ENCODE measurements at places on chromosomes 6 and 20.

GRCh38 chr6:29631209-29631810, 1.7 kb downstream of the GABBR1 start:
- H3K27ac ChIP-seq: no peak overlapping the region
- peaks cover 5% of the 10 kb centered on the region for H3K27me3 ChIP-seq
- DNase-seq: no peak

DNA sequence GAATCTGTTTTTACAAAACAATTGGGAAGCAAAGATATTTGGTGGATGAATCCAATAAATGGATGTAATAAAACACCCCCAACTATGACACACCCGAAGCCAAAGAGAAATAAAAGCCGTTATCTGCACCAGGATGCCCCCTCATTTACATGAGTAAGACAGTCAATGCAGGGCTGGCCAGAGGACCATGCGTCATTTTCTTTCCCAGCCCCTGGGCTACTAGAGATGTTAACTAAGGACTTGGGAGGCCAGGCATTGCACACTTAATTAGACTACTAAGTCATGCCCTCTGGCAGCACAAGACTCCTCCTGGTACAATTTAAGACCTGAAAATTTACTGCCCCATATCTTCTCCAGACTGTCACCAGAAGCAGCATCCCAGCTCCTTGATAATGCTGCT, 3.2 kb downstream of the LEMD2 start:
- no peak overlapping the region for H3K4me3 ChIP-seq
- DNase-seq: no peak
- no peak overlapping the region for H3K27ac ChIP-seq
- H3K27me3 ChIP-seq: no peaks in the 10 kb centered on the region
- H3K36me3 ChIP-seq: peaks cover 17% of the 10 kb centered on the region

- H3K4me3 ChIP-seq: peak overlapping the region; percentile 98
- H3K36me3 ChIP-seq: no peaks in the 10 kb centered on the region
Observed at GRCh38 chr6:87702589-87702945, 534 bp upstream of the AKIRIN2 start.

DNA sequence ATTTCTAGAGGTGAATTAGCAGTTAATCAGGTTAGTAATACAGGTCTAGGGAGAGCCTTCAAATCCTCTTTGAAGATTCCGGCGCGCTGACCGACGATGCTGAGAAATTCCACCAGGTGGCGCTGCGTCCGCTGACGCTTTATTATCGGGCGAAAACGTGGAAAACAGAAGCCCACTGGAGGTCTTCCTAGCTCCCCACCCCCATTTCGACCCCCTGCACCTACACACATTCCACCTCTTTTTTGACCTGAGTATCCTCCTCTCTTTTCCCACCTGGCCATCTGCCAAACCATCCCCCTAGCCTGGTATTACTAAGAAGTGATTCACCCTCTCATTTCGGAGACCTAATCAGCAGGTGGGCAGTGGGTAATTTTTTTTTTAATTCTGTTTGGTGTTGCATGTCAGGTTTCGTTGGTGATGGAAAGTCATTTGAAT, 65.4 kb upstream of the RIN2 start:
- H3K4me1 ChIP-seq: peaks cover 10% of the 10 kb centered on the region
- peak; percentile 84 for DNase-seq
- peak overlapping the region; percentile 4 for H3K4me3 ChIP-seq
- peaks cover 2% of the 10 kb centered on the region for H3K36me3 ChIP-seq
- no peaks in the 10 kb centered on the region for H3K27me3 ChIP-seq

GRCh38 chr6:42028234-42029061, 21.9 kb upstream of the TAF8 start:
- H3K4me3 ChIP-seq: no peak overlapping the region
- peaks cover 2% of the 10 kb centered on the region for H3K36me3 ChIP-seq
- peaks cover 19% of the 10 kb centered on the region for H3K4me1 ChIP-seq
- DNase-seq: no peak
- H3K27ac ChIP-seq: peak overlapping the region; percentile 25
- no peaks in the 10 kb centered on the region for H3K27me3 ChIP-seq

DNA sequence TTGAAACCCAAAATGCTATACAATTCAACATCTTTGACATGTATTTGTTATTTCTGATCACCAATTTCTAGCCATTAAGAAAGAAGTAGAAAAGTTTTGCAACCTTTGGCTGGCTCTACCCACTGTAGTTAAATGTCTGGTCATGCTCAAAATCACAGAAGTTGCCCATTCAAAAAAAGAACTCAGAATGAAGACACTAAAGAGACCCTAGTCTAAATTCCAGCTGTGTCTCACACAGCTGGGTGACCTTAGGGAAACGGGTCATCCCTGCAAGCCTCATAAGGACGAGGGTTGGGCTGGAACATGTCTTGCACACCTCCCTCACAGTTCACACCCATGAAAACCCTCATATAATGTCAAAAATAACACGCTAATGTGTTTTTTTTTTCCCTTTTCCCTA, 10.3 kb downstream of the FOXQ1 start:
- no peak overlapping the region for H3K27ac ChIP-seq
- H3K4me1 ChIP-seq: peaks cover 9% of the 10 kb centered on the region
- peaks cover 2% of the 10 kb centered on the region for H3K36me3 ChIP-seq
- no peak for DNase-seq
- H3K27me3 ChIP-seq: peaks cover 43% of the 10 kb centered on the region

GRCh38 chr20:62587757-62588402, 54.4 kb upstream of the SLCO4A1 start:
- no peak overlapping the region for H3K27ac ChIP-seq
- H3K4me3 ChIP-seq: no peak overlapping the region
- DNase-seq: no peak
- no peaks in the 10 kb centered on the region for H3K4me1 ChIP-seq
- H3K36me3 ChIP-seq: no peaks in the 10 kb centered on the region

GRCh38 chr20:9408422-9409300, 105.7 kb upstream of the LAMP5 start:
- no peak overlapping the region for H3K4me3 ChIP-seq
- H3K27me3 ChIP-seq: no peaks in the 10 kb centered on the region
- no peaks in the 10 kb centered on the region for H3K4me1 ChIP-seq
- no peak for DNase-seq

DNA sequence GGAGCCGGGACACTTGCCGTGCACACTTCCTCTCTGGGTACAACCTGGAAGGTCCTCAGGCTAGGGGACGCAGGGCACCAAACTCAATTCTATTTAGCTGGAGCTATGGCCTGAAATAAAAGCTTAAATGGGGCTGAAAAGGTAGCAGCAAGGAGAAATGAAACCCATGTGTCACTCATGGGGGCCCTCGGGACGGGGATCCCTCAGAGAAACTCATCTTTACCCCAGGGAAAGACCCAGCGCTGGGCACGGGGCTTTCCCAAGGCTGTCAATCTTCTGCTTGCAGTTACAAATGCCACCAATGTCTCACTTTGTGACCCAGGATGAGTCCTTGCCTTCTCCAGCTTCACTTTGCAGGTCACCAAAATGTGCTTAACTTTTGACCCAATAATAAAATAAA, 16.5 kb downstream of the SNAI1 start:
- H3K36me3 ChIP-seq: no peaks in the 10 kb centered on the region
- no peak for DNase-seq
- H3K27ac ChIP-seq: no peak overlapping the region
- no peaks in the 10 kb centered on the region for H3K4me1 ChIP-seq
- no peak overlapping the region for H3K4me3 ChIP-seq

- peak overlapping the region; percentile 96 for H3K4me3 ChIP-seq
- H3K4me1 ChIP-seq: peaks cover 35% of the 10 kb centered on the region
- H3K27ac ChIP-seq: peak overlapping the region; percentile 89
- DNase-seq: no peak
- H3K27me3 ChIP-seq: peaks cover 2% of the 10 kb centered on the region
- H3K36me3 ChIP-seq: no peaks in the 10 kb centered on the region
Observed at GRCh38 chr6:43687079-43687436, 533 bp downstream of the MRPS18A start.

GRCh38 chr6:101640131-101640530, 246.6 kb downstream of the GRIK2 start:
- no peaks in the 10 kb centered on the region for H3K4me1 ChIP-seq
- H3K27ac ChIP-seq: no peak overlapping the region
- H3K36me3 ChIP-seq: no peaks in the 10 kb centered on the region
- H3K4me3 ChIP-seq: no peak overlapping the region
- DNase-seq: no peak
- no peaks in the 10 kb centered on the region for H3K27me3 ChIP-seq

DNA sequence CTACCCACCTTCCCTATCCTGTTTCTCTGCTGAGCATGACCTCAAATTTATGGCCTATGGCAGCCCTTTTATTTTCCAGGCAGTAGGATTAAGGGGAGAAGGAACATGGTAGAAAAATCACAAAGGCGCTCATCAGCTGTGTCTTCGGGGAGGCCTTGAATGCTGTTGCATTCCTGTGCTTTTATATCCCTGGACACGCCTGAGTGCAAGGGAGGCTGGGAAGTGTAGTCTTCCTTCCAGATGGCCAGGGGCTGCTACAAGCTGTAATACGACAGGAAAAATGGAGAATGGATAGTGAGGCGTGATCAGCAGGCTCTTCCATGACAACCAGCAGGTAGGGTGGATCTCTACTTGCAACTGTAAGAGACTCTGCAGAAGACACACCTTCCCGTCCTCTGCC, 210.9 kb upstream of the GGTLC1 start:
- no peak overlapping the region for H3K27ac ChIP-seq
- no peaks in the 10 kb centered on the region for H3K36me3 ChIP-seq
- H3K4me3 ChIP-seq: no peak overlapping the region
- H3K4me1 ChIP-seq: no peaks in the 10 kb centered on the region
- H3K27me3 ChIP-seq: peaks cover 3% of the 10 kb centered on the region

DNA sequence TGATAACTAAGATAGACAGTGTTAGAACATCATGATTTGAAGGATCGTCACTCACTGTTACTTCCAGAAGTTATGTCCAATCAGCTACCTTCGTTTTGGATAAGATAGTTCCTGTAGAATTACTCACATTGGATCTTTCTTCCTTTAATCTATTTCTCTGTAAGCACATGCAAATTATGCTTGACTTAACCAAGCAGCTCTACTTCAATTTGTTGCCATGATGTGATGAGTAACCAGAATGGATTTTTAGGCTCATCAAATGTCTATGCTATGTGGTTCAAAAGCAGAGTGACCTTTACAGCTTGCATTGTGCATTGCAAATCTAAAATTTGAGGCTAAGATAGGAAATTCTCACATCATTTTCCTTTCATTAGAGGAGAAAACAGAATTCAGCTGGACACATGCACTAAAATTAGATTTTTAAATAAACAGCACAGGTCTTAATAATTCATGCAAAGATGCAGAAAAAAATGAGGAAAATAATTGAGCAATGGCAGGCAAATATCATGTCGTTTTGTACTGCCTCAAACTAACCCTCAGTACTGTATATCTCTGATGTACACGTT, 76.7 kb upstream of the ZFP64 start:
- no peak overlapping the region for H3K4me3 ChIP-seq
- H3K27me3 ChIP-seq: peaks cover 25% of the 10 kb centered on the region
- peaks cover 26% of the 10 kb centered on the region for H3K4me1 ChIP-seq
- no peak for DNase-seq
- no peaks in the 10 kb centered on the region for H3K36me3 ChIP-seq
- no peak overlapping the region for H3K27ac ChIP-seq

DNA sequence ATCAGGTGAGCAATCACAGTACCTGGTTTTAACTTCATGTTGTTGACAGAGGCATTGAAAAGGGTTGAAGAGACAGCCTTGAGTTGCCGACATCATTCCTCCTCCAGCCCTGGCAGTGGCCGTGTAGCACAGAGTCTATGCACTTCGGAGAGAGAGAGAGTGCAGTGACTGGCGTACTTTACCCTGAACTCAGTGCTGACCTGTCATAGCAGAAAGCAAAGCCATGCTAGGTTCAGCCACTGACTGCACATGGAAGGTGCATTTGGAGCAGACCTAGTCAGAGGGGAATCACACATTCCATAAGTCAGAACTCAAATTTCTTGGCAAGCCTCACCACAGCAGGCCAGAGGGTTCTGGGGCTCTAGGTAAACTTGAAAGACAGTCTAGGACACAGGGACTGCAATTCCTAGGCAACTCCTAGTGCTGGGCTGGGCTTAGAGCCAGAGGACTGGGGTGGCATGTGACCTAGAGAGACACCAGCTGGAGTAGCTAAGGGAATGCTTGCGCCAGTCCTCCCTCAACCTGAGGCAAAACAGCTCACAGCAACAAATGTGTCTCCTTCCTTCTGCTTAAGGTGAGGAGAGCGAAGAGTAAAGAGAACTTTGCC, 69.1 kb downstream of the ELOVL4 start:
- no peaks in the 10 kb centered on the region for H3K36me3 ChIP-seq
- no peak for DNase-seq
- H3K4me1 ChIP-seq: no peaks in the 10 kb centered on the region
- no peak overlapping the region for H3K4me3 ChIP-seq

DNA sequence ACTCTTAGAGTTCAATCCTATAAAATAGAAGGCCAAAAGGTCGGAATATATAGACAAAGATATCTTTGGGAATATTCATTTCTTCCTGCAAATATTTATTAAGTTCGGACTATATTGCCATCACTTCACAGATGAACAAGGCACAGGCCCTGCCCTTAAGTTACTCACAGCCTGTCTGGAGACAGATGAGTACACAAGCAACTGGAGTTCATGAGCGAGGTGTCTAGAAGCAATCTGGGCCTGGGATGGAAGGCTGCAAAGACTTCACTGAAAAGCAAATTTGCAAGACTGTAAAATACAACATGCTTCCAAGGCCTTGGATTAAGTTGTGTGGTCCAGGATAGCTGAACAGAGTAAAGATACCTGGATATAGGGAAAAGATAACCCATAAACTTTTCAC, 56.7 kb upstream of the CEP85L start:
- peaks cover 46% of the 10 kb centered on the region for H3K4me1 ChIP-seq
- H3K36me3 ChIP-seq: no peaks in the 10 kb centered on the region
- no peak for DNase-seq
- no peaks in the 10 kb centered on the region for H3K27me3 ChIP-seq
- H3K27ac ChIP-seq: peak overlapping the region; percentile 19
- H3K4me3 ChIP-seq: no peak overlapping the region

- H3K36me3 ChIP-seq: no peaks in the 10 kb centered on the region
- H3K27me3 ChIP-seq: no peaks in the 10 kb centered on the region
- H3K4me3 ChIP-seq: no peak overlapping the region
Observed at GRCh38 chr6:147950623-147950987, 392.0 kb upstream of the SASH1 start.

DNA sequence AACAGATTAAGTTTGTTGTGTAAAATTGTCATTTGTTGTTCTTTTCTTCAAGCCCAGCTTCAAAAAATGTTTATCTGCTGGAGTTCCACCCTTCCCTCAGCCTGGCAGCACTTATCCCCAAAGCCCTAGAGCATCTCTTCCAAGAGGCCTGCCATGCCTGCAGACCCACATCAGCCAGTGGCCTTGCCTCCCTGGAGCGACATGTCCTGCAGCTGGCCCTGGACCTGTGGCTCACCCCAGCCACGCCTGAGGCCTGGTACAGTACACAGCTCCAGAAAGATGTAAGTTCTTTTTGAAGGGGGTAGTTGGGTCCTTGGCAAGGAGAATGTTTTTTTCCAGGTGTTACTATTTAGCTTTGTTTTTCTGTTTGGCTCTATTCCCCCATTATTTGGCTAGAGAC, 124.8 kb downstream of the CD164 start:
- H3K4me3 ChIP-seq: no peak overlapping the region
- H3K27me3 ChIP-seq: no peaks in the 10 kb centered on the region
- peaks cover 16% of the 10 kb centered on the region for H3K4me1 ChIP-seq
- H3K36me3 ChIP-seq: no peaks in the 10 kb centered on the region
- no peak for DNase-seq
- H3K27ac ChIP-seq: no peak overlapping the region

All from mesothelial cell of epicardium (in vitro differentiated cells).